ENCODE measurements at places on chromosomes 7 and 10.

DNA sequence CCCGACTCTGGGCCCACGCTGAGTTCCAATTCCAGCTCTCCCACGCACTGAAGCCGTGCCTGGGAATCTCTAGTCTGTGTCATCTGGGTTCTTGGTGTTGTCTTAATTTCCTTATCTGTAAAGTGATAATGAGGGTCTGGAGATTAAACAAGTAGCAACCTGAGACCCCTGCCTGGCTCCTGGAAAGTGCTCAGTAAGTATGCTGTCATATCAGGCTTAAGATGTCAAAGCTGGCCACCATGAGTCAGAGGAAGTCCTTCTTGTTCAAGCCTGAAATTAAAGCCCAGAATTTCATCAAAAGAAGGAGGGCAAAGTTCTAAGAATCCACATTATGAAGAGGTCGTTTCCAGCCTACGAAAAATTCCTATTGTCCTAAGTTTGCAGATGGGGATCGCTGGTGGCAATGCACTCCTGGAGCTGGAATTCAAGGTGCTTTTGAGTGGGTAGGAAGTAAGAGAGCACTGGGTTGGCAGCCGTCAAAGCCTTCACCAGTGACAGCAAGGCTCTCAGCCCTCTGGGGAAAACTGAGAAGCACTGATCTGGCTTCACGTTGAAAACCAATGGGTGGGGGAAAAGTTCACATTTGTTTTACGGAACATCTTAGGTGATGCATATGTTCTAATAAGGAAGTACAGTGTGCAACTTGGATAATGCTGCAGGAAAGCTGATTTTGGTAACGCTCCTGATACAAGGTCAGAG is 50.3 kb upstream of the NCAPG2 start:
- no peak for DNase-seq

GRCh38 chr7:22442187-22442881 is 57.7 kb downstream of the STEAP1B start:
- DNase-seq = no peak

DNA sequence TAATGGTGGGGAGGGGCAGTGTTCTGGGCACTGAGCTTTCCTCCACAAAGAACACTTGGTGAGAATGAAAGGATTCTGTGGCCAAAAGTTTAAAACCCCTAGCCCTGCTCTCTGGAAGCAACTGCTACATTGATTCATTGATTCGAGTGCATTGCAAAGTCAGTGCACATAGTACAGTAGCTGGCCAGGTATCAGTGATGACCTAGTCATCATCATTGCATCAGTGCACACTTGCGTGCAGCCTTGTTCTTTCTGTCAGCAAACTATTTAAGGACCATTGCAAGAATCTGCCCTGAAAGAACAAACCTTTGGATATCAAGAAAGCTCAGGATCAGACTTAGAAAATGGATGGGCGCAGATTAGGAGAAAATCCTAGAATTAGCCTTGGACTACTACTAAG is 47.4 kb downstream of the CUL1 start:
- DNase-seq = no peak

GRCh38 chr7:110071192-110071591 is 1019.7 kb upstream of the LRRN3 start:
- DNase-seq = no peak

- no peak for DNase-seq
Measured at GRCh38 chr7:79806161-79806734, 328.4 kb upstream of the GNAI1 start.

- DNase-seq = no peak
Measured at GRCh38 chr7:19958309-19958896, 185.0 kb upstream of the TMEM196 start.

DNA sequence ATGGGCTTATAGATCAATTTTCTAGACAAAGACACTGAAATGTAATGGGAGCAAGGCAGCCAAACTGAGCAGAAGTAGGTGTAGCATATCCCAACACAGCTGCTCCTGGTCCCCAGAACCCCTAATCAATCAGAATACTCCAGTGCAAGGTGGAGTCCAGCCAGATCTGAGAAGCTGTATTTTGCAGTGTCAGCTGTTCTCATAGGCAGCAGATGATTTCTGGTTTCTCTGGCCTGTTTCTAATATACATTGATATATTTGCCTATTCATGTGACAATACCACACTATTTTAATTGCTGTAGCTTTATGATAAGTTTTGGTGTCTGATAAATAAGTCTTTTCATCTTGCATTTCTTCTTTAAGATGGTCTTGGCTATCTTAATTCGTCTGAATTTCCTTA is 117.4 kb upstream of the STARD3NL start:
- no peak for DNase-seq

All from CD4-positive, alpha-beta T cell treated with Interleukin-15 for 1 hour (primary cell).